T follicular helper cell (primary cell): ENCODE measurements at places on chromosomes 1 and 21.

DNA sequence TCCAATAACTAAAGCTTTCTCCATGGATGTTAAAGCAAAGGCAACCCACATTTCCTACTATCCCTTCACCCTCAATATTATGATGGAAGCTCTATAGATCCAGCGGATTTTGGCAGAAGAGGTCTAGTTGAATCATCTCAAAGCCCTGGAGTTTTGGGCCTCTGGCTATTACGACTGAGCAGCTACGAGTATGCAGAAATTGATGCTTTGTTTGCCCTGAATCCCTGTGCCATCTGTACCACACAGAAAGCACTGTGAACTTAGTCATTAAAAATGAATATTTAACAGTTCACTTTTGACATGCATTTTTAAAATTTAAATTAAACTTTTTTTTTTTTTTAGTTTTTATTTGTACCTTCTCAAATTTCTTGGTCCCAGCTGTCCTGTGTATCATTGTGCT is 705.4 kb upstream of the PTBP2 start:
- no peak for DNase-seq

DNA sequence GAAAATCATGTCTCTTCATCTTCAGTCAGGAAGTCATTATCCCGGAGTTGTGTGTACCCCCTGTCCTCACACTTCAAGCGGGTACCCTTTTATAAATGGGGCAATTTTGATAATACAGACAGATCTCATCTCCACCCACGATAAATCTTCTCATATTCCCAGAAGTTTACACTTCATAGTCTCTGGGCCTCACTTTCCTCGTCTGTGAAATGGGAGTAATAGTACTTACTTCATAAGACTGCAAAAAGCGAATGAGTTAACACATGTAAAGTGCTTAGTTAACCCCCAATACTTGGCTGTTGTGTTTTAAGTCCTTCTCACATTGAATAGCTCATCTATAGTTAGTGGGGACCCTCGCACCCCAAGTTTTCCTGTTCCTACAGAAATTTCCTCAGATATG is 820 bp downstream of the NUP210L start:
- DNase-seq, result no peak

DNA sequence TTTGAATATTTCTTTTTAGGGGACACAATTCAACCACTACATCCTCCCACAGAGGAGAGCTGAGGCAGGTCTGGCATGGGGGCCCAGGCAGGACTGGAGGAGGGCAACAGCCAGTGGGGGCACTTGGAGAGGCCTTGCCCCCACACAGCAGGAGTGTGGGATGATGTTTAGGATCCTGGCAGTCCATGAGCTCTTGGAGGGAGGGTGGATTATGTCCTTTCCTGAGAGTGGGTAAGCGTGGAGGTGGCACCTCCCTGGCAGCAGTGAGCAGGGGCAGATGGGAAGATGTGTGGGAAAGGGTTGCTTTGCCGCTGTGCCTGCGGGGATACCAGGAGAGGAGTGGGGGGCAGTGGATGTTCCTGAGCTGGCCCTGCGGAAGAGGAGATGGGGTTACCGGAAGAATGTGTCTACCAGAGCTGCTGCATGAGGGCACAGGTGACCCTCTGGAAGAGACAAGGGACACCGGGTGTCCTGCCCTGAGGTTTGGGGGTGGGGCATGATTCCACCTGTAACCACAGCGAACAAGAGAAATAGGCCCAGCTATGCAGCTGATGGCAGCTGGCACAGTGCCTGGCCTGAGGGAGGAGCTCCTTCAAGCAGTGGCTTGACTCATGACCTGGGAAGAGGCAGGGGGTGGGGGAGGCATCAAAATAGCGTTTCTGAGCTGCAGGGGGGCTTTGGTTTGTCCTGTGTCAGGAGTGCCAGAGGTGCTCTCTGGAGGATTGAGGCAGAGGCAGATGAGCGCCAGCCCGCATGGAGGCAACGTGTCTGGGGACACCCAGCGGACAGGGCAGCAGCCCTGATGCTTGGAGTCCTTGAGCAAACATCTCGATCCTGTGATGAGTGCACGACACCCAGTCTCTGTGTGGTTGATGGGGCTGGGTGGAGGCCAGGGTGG is 123.9 kb upstream of the TMPRSS2 start:
- DNase-seq, result no peak

DNA sequence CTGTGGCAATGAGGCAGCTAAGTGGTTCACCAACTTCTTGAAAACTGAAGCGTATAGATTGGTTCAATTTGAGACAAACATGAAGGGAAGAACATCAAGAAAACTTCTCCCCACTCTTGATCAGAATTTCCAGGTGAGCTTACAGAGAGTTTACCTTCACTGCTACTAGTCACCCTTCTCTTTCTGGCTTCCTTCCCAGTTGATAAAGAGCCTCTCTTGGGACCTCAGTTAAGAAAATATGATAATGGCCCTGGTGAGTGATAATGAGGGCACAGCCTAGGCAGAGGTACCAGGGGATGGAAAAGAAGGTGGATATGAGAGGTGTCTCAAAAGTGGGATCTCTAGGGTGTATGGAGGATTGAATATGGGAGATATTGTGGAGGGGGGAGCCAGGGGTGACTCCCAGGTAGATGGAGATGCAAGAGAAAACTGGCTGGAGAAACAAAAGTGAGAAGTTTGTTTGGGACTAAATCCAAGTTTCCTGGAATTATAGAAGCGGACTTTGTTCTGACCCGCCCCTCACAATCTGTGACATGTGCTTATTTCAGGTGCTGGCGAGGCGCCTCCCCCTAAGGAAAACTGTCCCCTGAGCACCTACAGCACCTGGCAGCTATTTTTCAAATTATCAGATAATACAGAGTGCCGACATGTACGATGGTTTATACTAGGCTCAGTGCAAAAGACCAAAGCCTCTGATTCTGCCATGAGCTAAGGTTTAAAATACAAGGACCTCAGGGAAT is 13.7 kb downstream of the MTARC2 start:
- DNase-seq, result no peak

GRCh38 chr1:8249838-8250237 is 68.1 kb upstream of the SLC45A1 start:
- DNase-seq, result no peak

DNA sequence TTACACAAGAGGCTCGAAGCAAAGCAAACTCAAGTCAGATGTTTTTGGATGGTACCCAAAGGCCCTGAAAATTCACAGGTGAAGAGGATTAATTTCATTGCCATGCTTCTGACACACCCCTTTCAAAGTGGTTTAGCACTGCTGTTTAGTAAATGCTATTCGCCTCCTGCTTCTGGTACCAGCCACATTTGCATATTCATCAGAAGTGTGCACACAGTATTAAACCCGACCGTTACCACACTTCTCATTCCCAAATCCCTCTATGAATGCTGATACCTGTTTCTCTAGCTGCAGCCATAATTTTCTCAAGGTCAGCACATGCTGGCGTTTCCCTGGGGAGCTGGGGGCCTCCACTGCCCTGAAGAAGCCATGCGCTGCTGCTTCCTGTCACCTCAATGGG is 179.8 kb upstream of the DAB1 start:
- DNase-seq, result no peak

GRCh38 chr1:143698016-143698415 is 273.8 kb downstream of the FAM72C start:
- no peak for DNase-seq

DNA sequence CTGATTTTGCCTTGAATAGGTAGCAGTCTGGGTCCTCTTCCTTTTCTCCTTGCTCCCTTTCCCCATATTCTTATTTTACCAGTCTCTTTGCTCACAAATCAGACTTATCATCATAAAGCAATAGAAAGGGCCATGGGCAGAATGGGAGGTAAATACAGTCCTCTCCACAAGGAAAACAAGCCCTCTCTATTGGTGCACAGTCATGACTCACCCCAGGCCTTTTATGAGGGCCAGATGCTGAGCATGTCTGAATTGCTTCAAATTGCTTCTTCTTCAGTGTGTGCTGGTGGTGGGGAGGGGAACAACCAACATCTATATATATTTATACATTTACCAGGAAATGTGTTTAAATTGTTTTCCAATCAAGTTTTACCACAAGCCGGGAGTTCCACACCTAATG is 75.2 kb downstream of the GFI1 start:
- no peak for DNase-seq

DNA sequence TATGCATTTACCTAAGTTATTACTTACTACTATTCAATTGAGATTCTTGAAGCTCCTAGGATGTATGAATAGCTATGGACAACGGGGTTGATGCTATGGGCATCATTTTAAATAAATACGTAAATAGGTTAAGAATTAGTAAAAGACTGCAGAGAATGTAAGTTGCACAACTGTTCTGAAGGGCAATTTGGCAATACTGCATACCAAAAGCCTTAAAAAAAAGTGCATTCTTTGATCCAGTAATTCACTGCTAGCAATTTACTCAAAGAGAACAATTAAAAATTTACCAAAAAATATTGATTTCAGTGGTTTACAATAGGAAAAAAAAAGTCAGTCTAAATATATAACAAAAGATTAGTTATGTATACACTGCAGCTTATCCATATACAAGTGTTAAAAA is 3.5 kb downstream of the ARPC5 start:
- DNase-seq, result no peak

DNA sequence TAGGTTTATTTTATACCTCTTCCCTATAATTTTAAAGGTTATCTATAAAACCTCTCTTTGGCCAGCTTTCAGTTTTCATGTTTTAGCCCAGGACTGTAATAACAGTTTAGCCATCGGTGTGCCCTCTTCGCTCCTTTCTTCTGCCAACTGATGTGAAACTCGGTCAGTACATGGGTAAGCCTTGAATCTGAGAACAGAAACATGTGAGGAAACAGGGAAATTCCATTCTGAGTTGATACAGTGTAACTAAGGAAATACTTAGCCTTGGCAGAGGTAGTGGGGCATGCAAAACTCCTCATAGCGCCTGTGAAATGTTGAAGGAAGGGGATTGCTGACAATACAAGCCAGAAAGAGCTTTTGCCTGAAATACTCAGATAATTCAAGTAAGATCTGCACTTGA is 465.2 kb downstream of the NCAM2 start:
- no peak for DNase-seq

- no peak for DNase-seq
Measured at GRCh38 chr1:1873186-1873585, 17.7 kb downstream of the GNB1 start.

- peak; percentile 59 for DNase-seq
Measured at GRCh38 chr1:66242646-66243547, 291.1 kb upstream of the SGIP1 start.

GRCh38 chr1:45429561-45430159 is 61.3 kb downstream of the TESK2 start:
- no peak for DNase-seq

DNA sequence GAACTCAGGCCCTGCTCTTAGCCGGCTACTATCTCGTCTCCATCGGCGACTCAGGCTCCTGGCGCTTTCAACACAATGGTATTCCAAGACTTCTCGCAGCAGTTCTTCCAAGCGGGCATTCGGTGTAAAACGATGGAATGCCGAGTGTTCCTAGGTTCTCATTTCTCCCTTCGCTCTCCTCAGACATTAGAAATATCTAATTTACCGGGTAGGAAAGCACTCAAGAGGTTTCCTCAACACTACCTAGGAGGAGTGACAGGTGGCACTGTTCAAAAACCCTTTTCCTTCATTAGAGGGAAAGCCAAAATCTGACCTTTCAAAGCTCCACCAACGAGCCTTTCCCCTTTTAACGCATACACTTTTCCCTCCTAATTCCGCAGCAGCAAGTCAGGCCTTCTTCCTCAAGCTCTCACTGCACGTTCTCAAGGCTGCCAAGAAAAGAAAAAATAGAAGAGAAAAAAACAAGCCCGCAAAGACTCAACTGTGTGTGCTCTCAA is 601 bp downstream of the UBE2G2 start:
- DNase-seq, result no peak

DNA sequence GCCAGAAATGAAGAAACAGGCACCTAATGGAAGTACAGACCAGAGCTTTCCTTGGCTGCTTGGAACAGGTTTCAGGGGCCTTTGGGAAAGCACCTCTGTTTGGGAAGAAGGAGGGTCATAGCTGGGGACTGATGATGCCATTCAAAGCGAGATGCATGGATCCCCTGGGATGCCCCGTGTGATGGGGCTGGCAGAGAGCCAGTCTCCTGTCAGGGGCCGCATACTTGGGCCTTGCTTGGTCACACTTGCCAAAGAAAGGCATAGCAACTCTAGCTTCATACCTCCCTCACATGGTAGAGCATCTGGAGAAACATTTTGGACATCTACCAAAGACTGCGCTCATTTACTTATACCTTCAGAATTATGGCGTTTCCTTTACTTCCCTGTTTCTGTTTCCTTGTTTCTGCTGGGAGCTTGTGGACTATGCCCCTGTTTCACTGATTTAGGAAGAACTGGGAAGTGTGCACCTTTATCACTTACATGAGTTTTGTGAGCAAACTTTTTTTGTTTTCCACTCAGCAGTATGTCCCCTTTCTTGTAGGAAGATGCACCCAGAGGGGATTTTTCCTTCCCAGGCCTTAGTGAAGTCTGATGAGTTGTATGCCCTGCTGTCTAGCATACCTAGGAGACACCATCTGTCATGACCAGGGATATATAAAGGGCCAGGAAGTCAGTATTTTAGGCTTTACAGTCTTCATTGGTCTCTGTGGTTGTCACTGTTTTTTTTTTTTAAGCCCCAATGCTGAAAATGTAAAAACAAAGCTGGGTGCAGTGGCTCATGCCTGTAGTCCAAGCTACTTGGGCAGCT is 19.8 kb upstream of the ST3GAL3 start:
- DNase-seq, result no peak
